Esophagus squamous epithelium (tissue), 5 donors: ENCODE measurements at places on chromosomes 6 and 20.

- DNase-seq: no peak
Measured at GRCh38 chr20:44145131-44145775, 41.7 kb downstream of the JPH2 start.

GRCh38 chr6:88477413-88477812, 311.3 kb upstream of the CNR1 start:
- DNase-seq: no peak

DNA sequence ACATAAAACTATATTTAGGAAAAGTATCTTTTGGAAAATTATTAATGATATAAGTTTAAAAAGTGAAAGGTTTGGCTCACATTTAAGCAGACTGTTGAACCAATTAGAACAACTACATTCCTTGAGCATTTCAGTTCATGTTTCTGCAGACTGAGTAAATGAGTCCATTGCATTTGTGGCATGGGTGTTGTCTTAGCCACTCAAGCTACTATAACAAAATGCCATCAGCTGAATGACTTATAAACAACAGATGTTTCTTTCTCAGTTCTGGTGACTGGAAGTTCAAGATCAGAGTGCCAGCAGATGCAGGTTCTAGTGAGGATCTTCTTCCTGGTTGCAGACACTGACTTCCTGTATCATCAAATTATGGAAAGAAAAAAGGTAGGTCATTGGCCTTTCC, 67.1 kb upstream of the SLC2A12 start:
- no peak for DNase-seq

DNA sequence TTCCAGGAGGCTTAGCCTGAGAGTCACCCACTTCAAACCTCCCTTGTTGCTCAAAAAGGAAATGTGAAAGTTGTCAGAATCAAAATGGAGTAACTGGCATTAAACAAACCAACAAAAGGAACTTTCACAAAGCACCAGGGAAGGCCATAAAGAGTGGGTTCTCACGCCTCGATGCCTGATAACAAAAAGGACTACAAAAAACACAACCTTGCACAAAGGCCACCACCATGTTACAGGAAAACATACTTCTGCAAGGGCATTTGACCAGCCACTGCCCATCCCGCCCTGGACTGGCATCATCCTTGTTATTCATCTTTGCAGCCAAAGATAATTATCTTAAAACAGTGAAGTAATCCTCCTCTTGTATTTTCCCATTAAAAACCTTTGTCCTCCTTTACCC, 34.8 kb downstream of the RNASET2 start:
- DNase-seq: no peak

- DNase-seq: no peak
Measured at GRCh38 chr6:154017786-154018185, 21.3 kb upstream of the OPRM1 start.

DNA sequence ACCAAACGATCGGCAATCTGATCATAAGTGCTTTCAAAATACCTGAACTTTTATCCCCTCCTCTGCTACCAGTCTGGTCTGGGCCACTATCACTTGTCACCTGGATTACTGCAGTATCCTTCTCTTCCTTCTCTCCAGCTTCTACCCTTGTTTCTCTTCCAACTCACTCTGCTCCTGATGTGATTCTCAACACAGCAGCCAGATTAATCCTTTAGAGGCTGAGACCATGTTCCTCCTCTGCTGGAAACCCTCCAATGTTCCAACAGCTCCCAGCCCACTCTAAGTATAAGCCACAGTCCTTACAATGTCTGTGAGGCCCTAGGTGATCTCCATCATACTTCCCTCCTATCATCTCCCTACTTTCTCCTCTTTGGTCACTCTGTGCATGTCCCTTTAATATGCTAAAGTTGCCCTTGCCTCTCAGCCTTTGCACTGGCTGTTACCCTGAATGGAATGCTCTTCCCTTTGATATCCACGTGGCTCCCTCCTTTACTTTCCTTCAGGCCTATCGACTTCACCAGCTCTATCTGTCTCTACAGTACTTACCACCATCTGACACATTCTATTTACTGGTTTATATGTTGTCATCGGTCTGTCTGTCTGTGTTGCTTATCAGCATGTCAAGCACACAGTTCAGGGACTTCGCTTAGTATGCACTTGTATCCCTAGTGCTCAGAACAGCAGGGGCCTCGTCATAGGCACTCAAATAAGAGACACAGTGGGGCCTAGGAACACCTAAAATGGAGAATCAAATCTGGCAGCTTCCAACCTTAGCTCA, 35.0 kb upstream of the RNF24 start:
- DNase-seq: no peak

- DNase-seq: no peak
Measured at GRCh38 chr20:26167499-26167898, 470.8 kb upstream of the ZNF337 start.

DNA sequence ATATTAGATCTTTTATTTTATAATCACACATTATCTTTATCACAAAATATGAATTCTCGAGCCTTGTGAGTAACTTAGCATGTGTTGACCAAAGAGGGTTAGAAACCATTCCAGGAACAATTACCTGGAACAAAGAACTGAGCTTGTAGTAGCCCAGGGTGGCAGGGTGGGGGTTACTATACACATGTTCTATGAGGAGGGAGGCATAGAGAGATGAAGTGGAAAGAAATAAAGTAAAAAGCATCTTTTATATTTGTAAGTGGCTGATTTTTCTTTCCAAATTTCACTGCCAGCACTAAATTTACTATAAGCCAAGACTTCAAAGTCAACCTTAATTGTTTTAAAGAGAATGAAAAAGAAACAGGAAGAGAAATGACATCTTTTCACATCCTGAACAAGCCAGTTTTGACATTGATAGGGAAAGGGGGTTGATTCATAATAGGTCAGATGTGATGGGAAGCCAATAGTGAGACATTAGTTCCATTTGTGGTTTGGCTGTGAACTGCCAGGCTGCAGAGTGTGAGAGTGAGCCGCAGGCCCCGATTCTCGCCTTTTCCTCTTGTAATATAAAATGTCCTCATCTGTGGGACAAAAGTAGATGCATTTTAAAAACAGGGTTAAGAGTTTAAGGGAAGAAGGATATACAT, 52.7 kb upstream of the MYB start:
- no peak for DNase-seq

DNA sequence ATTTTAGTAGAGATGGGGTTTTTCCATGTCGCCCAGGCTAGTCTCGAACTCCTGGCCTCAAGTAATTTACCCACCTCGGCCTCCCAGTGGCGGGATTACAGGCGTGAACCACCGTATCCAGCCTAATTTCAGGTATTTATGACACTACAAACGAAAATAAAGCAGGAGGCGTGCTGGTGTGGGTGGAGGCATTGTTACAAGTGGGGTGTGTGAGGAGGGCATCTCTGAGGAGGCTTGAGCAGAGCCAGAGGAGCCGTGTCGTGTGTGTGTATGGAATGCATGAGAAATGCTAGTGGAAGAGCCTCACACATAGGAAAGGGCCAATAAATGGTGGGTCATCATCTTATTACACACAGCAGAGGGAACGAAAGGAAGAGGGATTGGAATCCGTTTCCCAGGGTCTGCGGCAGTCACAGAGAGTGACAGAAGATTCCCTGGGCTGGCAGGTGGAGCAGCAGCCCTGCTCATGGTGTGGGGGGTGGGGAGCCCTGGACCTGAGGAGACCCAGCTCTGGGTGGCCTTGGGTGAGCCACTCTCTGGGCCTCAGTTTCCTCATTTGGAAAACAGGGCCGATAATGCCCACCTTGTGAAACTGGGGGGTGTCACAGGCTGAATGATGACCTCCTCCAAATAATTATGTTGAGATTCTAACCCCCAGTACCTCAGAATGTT, 17.2 kb upstream of the PEDS1 start:
- no peak for DNase-seq

DNA sequence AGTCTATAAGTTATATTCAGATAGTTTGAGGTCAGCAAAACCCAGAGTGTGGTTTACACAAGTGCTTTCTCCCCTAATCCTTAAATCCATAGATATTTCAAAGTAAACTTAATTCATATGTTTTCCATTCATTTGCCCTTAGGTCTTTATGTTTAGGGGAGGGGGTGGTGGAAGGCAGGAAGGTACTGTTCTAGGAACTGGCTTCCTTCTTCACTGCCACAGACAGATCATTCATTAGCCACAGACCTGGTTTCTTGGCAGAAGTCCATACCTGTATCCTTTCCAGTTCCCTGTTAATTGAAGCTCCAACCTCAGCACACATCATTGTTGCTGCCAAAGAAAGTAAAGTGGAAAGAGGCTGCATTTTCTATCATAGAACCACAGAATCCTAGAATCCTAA, 123.0 kb downstream of the AIG1 start:
- DNase-seq: no peak

- no peak for DNase-seq
Measured at GRCh38 chr6:35018182-35018519, 123.0 kb downstream of the TCP11 start.

- DNase-seq: no peak
Measured at GRCh38 chr20:60238992-60239660, 280.9 kb downstream of the CDH26 start.

- DNase-seq: no peak
Measured at GRCh38 chr6:106763361-106763760, 134.0 kb downstream of the QRSL1 start.

GRCh38 chr6:75602246-75603105, 796 bp downstream of the SENP6 start:
- no peak for DNase-seq

- DNase-seq: no peak
Measured at GRCh38 chr6:46788791-46789190, 4.4 kb upstream of the MEP1A start.

DNA sequence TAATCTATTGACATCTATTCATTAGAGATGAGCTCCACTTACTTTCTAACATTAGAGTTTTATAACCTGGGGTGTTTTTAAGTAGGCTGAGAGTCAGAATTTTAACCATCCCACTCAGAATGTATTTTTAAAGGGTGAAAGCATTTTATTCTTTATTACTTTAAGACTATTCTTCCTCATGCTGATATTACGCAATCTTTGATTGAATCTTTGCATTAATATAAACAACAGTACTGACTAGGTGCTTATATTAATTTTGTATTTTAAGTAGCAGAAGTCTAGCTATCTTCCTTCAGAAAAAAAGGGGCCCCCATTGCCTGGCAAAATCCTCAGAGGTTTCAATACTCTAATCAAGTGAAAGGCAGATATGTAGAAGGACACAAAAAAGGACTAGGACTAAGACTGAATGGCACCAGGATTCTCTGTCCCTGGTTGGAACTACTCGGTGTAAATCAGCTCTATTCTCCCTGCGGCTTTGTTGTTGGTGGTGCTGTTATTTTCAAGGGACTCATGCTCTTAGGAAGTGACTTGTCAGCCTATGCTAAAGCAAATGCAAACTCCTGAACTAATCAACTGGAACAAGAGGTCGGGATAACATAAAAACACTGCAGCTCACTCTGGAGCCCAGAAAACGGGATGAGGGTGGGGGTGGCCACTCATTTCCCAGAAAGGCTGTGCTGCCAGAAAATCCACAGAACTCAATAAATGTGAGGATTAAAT, 1324.4 kb downstream of the GRIK2 start:
- DNase-seq: no peak

DNA sequence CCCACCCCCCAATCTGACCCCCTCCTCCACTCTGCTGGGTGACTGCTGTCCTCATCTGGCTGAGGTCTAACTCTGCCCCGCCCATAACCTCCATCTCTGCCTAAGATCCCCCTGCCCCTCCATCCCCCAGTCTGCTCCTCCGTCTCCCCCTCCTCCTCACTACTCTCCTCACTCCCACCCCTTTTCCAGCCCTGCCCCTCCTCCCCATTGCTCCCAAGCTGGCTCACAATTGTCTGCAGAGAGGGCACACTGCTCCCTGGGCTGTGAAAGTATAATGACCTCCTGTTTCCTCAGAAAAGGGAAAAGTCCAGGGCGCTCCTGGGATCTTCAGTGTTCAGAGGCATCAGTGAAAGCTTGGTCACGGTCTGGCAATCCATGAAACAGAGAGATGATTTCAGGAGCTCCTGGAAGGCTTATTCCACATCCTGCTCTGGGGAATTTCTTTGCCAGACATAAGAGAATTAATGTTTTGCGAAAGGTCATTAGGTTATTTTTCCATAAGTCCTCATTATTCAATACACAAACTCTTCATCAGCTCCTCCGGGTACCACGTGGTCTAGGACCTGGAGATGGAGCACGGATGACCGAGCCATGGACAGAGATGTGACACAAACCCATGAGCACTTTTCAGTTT, 21.5 kb downstream of the CST5 start:
- no peak for DNase-seq

DNA sequence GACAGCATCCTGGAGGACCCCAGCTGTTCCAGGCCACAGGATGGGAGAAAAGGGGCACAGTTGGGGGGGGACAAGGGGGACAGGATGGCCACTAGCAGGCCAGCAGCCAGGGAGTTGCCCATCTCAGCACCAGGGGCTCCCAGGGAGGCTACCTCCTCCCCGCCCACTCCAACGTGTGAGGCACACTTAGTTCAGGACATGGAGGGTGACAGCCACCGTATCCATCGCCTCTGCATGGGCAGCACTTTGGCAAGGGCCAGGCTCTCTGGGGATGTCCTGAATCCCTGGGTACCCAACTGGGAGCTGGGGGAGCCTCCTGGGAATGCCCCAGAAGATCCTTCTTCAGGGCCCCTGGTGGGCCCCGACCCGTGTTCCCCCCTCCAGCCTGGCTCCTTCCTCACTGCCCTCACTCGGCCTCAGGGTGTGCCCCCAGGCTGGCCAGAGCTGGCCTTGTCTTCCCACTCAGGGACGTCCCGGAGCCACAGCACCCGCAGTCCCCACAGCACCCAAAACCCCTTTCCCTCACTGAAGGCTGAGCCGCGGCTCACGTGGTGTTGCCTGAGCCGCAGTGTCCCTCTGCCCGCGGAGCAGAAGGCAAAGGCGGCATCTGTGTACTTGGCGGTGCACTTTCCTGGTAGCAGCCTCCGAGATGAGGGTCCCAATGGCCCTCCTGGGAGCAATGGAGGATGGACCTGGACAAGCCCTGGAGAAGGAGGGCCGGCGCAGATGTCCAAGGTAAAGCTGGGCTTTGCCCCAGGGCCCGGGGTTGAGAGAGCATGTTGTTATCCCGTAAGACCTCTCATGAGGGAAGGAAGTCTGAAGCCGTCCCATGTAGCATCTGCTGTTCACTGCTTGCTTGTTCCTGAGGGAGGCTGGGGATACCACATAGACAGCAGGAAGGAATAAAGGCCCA, 30.7 kb downstream of the ZNF831 start:
- DNase-seq: no peak
